Inflammatory macrophage treated with lipopolysaccharide for 4 hours (primary cell): ENCODE measurements at places on chromosomes 4 and X.

- no peak for DNase-seq
Measured at GRCh38 chr4:21011106-21011505, 310.8 kb downstream of the PACRGL start.

DNA sequence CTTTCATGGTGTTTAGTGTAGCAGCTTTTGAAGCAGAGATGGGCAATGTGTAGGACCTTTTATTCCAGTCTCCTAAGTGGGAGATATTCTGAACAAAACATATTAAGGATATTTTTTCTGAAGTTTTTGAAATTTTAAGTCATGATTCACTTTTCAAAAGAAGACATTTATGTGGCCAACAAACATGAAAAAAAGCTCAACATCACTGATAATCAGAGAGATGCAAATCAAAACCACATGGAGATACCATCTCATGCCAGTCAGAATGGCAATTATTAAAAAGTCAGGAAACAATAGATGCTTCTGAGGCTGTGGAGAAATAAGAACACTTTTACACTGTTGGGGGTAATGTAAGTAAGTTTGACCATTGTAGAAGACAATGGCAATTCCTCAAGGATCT lies 76.0 kb downstream of the FAT4 start:
- DNase-seq = no peak

DNA sequence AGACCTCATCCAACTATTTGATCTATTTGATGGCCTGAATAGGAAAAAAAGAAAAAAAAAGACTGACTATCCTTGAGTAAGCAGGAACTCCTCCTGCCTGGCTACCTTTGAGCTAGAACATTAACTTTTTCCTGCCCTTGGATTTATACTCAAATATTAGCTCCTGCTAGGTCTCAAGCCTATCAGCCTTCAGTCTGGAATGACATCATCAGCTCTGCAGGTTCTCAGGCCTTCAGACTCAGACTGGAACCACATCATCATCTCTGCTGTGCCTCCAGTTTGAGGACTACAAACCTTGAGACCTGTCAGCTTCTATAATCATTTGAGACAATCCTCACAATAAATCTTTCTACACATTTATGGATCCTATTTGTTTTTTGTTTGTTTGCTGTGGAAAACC lies 754.0 kb upstream of the SLIT2 start:
- no peak for DNase-seq

GRCh38 chr4:152983221-152983620 lies 47.1 kb downstream of the FHDC1 start:
- no peak for DNase-seq

DNA sequence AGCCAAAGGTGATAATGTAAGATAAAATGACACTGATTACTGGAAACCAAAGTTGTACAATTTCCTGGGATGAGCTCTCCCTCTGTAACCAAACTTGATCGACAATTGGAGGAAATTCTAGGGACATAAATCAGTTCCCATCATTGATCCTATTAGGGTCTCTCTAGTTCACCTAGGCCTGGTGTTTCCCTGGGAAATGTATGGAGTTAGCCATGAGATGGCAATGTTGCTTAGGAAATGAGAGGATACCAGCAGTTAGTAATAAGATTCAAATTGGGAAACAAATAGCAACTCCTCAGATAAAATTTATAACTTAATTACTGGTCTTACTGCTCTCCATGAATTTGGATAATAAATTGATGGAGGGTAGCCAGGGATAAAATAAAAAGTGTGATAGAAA lies 52.2 kb downstream of the SPATA18 start:
- DNase-seq = no peak

DNA sequence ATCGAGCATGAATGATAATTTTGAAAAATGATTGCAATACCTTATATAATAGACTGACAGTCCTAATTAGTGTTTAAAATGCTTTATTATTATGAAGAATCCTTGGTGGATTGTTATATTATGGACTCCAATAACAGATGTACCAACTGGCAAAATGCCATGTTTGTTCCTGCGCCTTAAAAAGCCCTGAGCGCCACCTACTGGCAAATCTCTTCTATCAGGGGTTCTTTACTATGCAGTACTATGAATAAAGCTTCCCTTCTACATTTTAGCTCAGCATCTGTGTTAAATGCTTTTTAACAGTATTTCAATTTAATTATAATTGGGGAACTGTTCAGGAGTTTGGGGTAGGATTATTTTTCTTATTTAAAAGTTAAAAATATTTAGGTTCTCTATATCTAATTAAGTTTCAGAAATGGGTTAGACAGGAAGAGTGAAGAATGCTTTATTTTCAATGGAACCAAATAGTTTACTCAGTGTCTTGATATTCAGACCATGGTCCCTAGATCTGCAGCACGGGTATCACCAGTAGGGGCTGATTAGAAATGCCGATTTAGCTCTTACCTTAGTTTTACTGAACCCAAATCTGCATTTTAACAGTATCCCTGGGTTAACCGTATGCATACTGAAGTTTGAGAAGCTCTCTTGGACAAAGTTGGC lies 20.0 kb downstream of the CFAP97 start:
- DNase-seq = peak; percentile 85

DNA sequence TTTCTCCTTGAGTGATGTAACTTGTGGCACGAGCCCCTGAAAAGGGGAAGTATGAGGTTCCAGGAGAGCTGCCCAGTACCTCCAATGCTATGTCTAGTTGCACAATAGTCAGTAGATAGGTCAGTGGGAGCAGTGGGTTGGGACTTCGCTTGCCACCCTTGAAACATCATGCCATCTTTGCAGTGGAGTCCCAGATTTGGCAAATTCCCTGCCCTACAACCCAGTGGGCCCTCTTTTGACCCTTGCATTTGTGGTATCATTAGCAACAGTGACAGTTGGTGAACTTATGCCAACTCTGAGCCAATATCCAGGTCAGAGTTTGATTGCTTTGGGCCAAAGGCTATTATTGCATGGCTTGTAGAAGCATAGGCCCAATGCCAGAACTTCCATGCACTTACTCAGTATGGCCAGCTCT lies 12.3 kb downstream of the FHL1 start:
- peak; percentile 49 for DNase-seq

DNA sequence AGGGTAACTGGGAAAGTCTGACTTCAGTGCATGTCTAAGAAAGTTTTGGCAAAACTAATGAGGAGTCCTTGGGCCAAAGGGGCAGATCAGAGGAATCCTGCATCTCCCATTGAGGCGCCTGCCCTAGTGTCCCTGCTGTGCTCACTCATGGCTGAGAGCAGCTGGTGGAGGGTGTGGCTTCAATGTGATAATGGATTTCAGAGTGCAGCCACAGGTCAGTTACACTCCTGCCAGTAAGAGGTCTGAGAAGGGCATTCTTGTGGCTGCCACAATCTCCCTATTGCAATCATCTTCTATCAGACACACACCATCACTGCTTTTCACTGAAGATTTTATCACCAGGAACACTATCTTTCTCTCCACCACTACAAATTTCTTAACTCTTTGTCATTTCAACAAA lies 457.1 kb downstream of the MID1IP1 start:
- no peak for DNase-seq

- DNase-seq = no peak
Measured at GRCh38 chr4:4402966-4403365, 16.1 kb downstream of the NSG1 start.

- DNase-seq = no peak
Measured at GRCh38 chr4:183552274-183553146, 47.7 kb downstream of the ING2 start.

DNA sequence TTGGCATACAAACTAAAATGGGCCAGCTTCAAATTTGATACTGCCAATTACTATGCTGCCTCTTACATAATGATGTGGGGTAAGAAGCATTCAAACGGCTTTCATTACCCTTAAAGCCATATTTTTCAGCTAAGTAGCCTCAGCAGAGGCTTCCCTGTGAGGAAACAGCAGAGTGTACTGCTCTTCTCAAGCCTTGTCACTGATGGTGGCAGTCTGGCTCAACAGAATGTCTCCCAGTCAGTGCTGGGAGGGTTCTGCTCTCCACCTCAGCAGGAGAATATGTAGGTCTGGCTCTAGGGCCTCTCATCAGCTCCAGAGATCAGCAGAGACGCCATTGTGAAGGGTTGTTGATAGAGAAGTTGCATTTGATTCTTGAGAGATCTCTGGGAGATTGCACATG lies 44.6 kb upstream of the MBNL3 start:
- no peak for DNase-seq

GRCh38 chr4:177367336-177367735 lies 57.7 kb downstream of the NEIL3 start:
- DNase-seq = no peak

DNA sequence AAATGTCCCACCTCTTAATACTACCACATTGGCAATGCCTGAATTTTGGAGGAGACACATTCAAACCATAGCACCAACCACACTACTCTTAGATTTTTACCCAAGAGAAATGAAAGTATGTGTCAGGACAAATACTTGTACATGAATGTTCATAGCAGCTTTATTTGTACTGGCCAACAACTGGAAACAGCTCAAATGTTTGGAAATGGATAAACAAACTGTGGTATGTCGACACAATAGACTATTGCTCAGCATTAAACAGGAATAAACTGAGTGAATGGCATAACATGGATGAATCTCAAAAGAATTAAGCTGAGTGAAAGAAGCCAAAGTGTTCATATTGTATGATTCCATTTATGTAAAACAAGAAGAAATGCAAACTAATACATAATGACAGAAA lies 18.5 kb upstream of the EDA start:
- no peak for DNase-seq

- DNase-seq = no peak
Measured at GRCh38 chrX:78109458-78109857, 5.4 kb downstream of the PGK1 start.
